ENCODE measurements at places on chromosomes 1 and 21. TPM values are rescaled to one million over a fixed set of nuclear protein-coding genes. Genes with fewer than 3 reads are reported as not detected.

Gene C1orf141
- total RNA-seq = not detected

Gene GNAT2
- not detected for total RNA-seq

DNA sequence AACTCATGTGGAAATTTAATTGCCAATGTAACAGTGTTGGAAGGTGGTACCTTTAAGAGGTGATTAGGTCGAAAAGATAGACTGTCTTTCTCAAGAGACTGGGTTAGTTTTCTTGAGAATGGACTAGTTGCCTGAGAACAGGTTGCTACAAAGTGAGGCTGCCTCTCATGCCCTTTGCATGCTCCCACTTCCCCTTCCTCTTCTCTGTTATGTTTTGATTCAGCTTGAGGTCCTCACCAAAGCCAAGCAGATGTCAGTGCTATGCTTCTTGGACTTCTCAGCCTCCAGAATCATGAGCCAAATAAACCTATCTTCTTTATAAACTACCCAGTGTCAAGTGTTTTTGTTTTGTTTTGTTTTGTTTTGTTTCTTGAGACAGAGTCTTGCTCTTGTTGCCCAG lies 187.0 kb upstream of the RUNX1 start:
- no peak for DNase-seq

- DNase-seq = no peak
These were observed 14.3 kb downstream of the SAMSN1 start for GRCh38 chr21:14531757-14532316.

All from suprapubic skin (tissue), 4 donors.